ENCODE measurements at places on chromosomes 2 and 18. TPM values are rescaled to one million over a fixed set of nuclear protein-coding genes. Genes with fewer than 3 reads are reported as not detected.

The CERKL gene
- not detected for total RNA-seq

The ZNF892 gene
- total RNA-seq, result 4.0 TPM

The NEU2 gene
- not detected for total RNA-seq

The TRIM54 gene
- 285 TPM for total RNA-seq

The ATP8B1 gene
- total RNA-seq, result 8.6 TPM

The RTP5 gene
- not detected for total RNA-seq

The BOLL gene
- not detected for total RNA-seq

The TLX2 gene
- total RNA-seq, result not detected

The GALNT3 gene
- total RNA-seq, result 0.08 TPM

The TEKT4 gene
- not detected for total RNA-seq

The WDPCP gene
- 18.8 TPM for total RNA-seq

The ID2 gene
- 32.2 TPM for total RNA-seq

The IRS1 gene
- total RNA-seq, result 17.8 TPM

The SERPINB2 gene
- total RNA-seq, result not detected

The EGR4 gene
- total RNA-seq, result not detected

The MCFD2 gene
- 61.2 TPM for total RNA-seq

The CYTIP gene
- total RNA-seq, result 0.82 TPM

The KLHL30 gene
- 17.3 TPM for total RNA-seq

The NPAS2 gene
- total RNA-seq, result 51.0 TPM

The AQP4 gene
- total RNA-seq, result 1.9 TPM

The CHRNA1 gene
- 0.33 TPM for total RNA-seq

The POMC gene
- 7.5 TPM for total RNA-seq

The DARS1 gene
- total RNA-seq, result 56.3 TPM

The COLEC12 gene
- total RNA-seq, result 7.3 TPM

The DBI gene
- 303 TPM for total RNA-seq

The ERFE gene
- 0.44 TPM for total RNA-seq

The SIX3 gene
- not detected for total RNA-seq

The OTOF gene
- total RNA-seq, result not detected

The FBXO41 gene
- total RNA-seq, result 0.55 TPM

The IL1RL1 gene
- 1.1 TPM for total RNA-seq

The TWSG1 gene
- total RNA-seq, result 12.1 TPM

The SNORC gene
- total RNA-seq, result 1.0 TPM

The RAX gene
- not detected for total RNA-seq

The HOXD13 gene
- not detected for total RNA-seq

The TMEM17 gene
- total RNA-seq, result 2.2 TPM

The RAB27B gene
- total RNA-seq, result 0.16 TPM

The FAM210A gene
- 52.9 TPM for total RNA-seq

The INPP4A gene
- total RNA-seq, result 20.8 TPM

The HS6ST1 gene
- total RNA-seq, result 26.7 TPM

The SCTR gene
- 1.2 TPM for total RNA-seq

The METAP1D gene
- total RNA-seq, result 6.7 TPM

The GTF2A1L gene
- total RNA-seq, result not detected

The CXCR1 gene
- 0.44 TPM for total RNA-seq

The STAT1 gene
- total RNA-seq, result 42.2 TPM

The KRCC1 gene
- 21.2 TPM for total RNA-seq

The CRYBA2 gene
- total RNA-seq, result not detected

The GPR35 gene
- 1.3 TPM for total RNA-seq

The FBXO15 gene
- not detected for total RNA-seq

The CXCR4 gene
- total RNA-seq, result 3.2 TPM

The RUFY4 gene
- total RNA-seq, result not detected

The TCF7L1 gene
- total RNA-seq, result 7.0 TPM

The ASB18 gene
- 11.3 TPM for total RNA-seq

The ITGB6 gene
- 0.99 TPM for total RNA-seq

The RASGRP3 gene
- 69.2 TPM for total RNA-seq

The FAP gene
- total RNA-seq, result 0.71 TPM

The DSC2 gene
- total RNA-seq, result 24.5 TPM

All from left ventricle myocardium inferior (tissue), 1 donor.